ENCODE measurements at places on chromosomes 12 and 14. TPM values are rescaled to one million over a fixed set of nuclear protein-coding genes. Genes with fewer than 3 reads are reported as not detected.

The CERS5 gene
- 49.0 TPM for polyA plus RNA-seq

The SRGAP1 gene
- polyA plus RNA-seq: 6.6 TPM

The SLC35F4 gene
- polyA plus RNA-seq: 0.17 TPM

The SLC17A8 gene
- 0.19 TPM for polyA plus RNA-seq

The MUCL1 gene
- polyA plus RNA-seq: not detected

The TNFRSF1A gene
- 86.3 TPM for polyA plus RNA-seq

The AQP2 gene
- not detected for polyA plus RNA-seq

The PDE6H gene
- polyA plus RNA-seq: not detected

The BMAL2 gene
- 1.2 TPM for polyA plus RNA-seq

The SYT10 gene
- polyA plus RNA-seq: not detected

The TNS2 gene
- 124 TPM for polyA plus RNA-seq

The ACSS3 gene
- 8.2 TPM for polyA plus RNA-seq

The GSKIP gene
- 11.3 TPM for polyA plus RNA-seq

The PZP gene
- 0.52 TPM for polyA plus RNA-seq

The STYK1 gene
- not detected for polyA plus RNA-seq

The ARL1 gene
- polyA plus RNA-seq: 69.5 TPM

The CISTR gene
- polyA plus RNA-seq: not detected

The RNASE1 gene
- 192 TPM for polyA plus RNA-seq

The TMTC2 gene
- polyA plus RNA-seq: 15.5 TPM

The BHLHE41 gene
- polyA plus RNA-seq: 3.7 TPM

The VPS33A gene
- 12.5 TPM for polyA plus RNA-seq

The ALDH6A1 gene
- polyA plus RNA-seq: 16.0 TPM

The ZNF384 gene
- 50.4 TPM for polyA plus RNA-seq

The EGLN3 gene
- 69.6 TPM for polyA plus RNA-seq

The PPP1R13B gene
- polyA plus RNA-seq: 13.6 TPM

The TMEM121 gene
- polyA plus RNA-seq: 2.9 TPM

The FITM1 gene
- 146 TPM for polyA plus RNA-seq

The SSTR1 gene
- 0.04 TPM for polyA plus RNA-seq

The RASAL1 gene
- 0.08 TPM for polyA plus RNA-seq

The APAF1 gene
- polyA plus RNA-seq: 27.4 TPM

The CD4 gene
- 11.1 TPM for polyA plus RNA-seq

The LRP1 gene
- 130 TPM for polyA plus RNA-seq

The ANKRD33 gene
- polyA plus RNA-seq: not detected

The KLRC2 gene
- polyA plus RNA-seq: not detected

The ISCU gene
- 83.7 TPM for polyA plus RNA-seq

The RERG gene
- 3.2 TPM for polyA plus RNA-seq

The TPH2 gene
- polyA plus RNA-seq: not detected

The TBC1D30 gene
- 2.3 TPM for polyA plus RNA-seq

The RNF212B gene
- polyA plus RNA-seq: 0.62 TPM

Data from hindlimb muscle (tissue), 1 donor.